GM18507 (cell line): ENCODE measurements at places on chromosomes 2 and 18.
A peak's percentile ranks its signal among the peaks of the same experiment; 100 is the strongest.

DNA sequence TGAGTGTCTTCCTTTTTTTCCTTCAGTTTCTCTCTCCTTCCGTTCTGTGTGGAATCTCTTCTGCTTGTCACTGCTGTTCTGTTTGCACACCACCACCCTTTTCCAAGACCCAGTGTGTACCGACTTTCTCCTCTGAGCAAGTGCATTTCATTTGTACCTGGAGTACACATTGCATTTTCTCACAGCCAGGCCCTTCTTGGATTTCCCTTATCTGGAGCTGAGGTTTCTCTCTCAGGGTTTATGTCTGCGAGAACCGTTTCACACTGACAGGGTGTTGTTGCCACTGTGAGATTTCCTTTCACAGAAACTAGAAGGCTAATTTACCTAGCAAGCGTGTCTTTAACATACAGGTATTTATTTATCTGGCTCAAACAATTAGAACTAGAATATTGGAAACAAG lies 26.2 kb downstream of the NCOA1 start:
- no peak for DNase-seq

DNA sequence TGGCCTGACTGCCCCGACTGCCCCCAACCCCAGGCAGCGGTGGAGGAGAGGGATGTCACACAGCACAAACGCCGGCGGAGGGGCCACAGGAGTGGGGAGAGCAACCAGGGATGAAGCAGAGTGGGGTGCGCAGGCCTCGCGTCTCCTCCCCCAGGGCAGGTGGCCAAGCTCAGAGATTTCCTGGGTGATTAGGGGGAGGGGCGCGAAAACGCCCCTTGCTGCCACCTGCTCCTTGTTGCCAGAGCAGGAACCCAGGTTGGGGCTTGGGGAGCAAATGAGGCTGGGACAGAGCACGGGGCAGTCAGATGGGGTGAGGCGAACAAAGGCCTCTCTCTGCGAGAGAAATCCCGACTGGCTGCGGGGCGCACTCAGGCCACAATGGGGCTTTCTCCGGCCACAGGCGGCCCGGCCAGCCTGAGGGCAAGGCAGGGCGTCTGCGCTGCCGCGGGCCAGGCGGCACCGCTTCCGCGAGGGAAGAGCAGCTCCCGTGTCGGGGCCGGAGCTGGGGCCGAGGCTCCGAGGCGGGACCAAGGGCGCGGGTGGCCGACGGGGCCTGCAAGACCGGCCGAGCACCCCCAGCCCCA lies 11.5 kb downstream of the TEX44 start:
- DNase-seq = no peak

- DNase-seq = no peak
These were observed 45.1 kb downstream of the RHOB start for GRCh38 chr2:20491739-20492531.

DNA sequence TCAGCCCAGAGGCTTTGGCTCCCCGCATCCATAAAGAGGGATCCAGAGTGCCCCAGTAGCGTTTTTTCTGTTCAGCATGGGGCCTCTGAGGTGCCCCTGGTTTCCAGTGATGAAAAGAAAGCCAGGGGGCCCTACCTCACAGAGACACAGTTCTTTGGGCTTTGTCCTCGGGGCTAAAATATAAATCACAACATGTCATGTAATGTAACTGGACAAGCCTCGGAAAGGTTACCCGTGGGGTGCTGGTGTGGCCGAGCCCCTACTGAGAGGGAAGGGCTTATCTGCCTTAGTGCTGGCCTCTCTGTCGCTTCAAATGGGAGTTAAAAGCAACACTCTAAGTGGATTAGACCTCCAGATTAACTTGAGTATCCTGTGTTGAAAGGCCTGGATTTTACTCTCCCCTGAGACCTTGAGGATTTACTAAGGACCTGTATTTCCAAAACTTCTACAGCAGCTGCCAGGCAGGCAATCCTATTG lies 251.6 kb upstream of the APCDD1 start:
- DNase-seq = no peak

DNA sequence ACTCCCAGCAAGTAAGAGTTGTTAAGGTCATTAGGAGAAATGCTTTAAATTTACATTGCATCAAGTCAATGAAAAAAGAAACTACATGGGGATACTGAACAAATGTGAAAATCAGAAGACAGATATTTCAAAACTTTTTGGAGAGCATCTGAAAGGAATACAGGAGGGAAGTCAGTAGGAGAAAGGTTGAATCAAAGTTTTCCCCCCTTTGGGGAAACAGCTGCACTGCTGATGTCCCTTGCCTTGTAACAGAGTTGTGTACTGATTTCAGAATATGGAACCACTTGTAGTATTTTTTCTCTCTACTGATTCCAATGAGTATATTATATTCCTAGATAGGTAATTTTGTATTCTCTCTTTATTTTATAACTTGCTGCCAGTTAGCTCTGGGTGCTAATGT lies 592.5 kb upstream of the ZEB2 start:
- no peak for DNase-seq

GRCh38 chr2:223815186-223815883 lies 22.0 kb downstream of the AP1S3 start:
- no peak for DNase-seq

GRCh38 chr18:42929181-42929580 lies 186.3 kb downstream of the RIT2 start:
- no peak for DNase-seq

- DNase-seq = no peak
These were observed 45.5 kb upstream of the SCN7A start for GRCh38 chr2:166539340-166540162.

DNA sequence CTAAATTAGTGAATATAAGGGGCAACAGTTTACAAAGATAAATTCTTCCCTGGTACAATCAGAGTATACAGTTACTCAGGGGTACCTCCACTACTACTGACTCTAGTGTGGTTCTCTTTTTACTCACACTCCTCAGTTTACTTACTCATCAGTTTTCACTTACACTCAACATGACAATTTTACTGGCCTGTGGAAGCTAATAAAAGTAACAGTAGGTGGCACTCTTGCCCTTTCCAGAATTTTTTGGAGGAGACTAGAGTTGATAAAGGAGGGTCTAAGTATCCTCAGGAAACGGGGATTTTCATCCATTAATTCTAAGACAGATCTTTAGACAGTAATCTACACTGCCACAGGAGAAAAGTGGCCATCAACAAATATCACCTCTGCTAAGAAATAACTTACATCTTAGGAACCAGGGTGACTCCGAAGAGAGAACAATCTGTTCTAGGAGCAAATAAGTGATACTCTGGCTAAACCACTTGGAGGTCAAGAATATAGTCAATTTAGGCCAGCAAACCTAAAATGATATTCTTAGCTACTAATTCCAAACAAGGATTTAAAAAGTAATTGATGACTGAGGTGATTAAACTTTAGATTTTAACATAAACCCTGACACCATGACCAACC lies 61.3 kb downstream of the ATL2 start:
- peak; percentile 18 for DNase-seq

- DNase-seq = no peak
These were observed 88.5 kb downstream of the RTTN start for GRCh38 chr18:70116949-70117348.

GRCh38 chr18:58263055-58263957 lies 219.3 kb downstream of the NEDD4L start:
- no peak for DNase-seq

DNA sequence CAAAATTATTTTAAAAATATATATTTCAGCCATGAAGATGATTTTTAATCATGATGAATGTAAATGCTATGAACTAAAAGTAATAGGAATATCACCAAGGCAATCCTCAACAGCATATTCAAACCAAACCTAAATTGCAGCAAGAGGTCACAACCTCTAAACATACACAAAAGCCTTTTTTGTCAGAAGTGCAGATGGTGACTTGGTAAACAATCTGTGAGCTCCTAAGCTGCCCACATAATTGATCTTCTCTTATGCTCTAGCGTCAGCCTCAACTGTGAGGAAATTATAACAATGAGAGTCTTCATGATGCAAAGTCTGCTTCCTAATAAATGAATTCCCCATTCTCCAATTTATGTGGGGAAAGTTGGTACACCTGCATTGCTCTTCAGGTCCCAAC lies 113.2 kb downstream of the TSN start:
- DNase-seq = no peak

DNA sequence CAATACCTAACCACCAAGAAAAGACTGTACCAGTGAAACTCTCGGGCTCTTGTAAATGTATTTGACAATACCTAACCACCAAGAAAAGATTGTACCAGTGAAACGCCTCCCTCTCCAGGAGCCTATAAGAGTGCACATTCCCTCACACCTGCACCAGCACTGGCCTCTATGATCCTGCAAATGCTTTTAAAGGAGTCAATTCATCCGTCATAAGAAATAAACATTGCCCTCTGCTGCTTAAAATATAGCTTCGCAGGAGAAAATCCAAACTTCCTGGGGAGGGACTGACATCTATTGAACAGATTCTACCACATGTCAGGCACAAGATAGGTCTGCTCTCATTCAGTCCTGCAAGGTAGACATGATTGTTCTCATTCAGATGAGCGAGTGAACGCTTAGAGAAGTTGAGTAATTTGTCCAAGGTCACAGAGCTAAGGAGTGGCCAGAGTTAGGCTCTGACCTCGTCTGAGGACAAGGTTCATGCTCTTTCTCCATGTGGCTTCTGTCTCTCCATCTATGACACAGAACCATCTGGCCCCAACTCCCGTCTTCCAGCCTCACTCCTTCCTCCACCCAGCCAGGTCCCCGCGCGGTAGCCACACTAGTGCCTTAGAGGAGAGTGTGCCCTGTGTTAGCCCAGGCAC lies 38.7 kb downstream of the MCFD2 start:
- DNase-seq = no peak

DNA sequence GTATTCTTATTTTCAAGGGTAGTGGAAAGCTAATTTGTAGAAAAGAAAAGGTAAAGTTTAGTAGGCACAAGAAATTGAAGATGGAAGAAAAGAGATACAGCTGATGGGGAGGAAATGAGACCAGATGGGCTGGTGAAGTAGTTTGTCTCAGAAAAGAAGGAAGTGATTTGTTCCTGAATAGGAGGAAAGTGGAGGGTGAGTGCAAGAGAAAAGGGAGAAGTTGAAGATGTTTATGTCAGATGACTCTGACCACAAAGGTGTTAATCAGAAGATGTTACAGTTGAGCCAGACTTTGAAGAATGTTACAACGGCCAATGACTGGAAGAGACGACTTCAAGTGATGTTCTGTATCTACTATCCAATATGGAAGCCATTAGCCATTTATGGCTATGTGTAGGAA lies 21.2 kb downstream of the ZSCAN30 start:
- no peak for DNase-seq

- no peak for DNase-seq
These were observed 42.1 kb downstream of the PXDN start for GRCh38 chr2:1702186-1702565.

GRCh38 chr18:47729356-47729755 lies 201.1 kb downstream of the SMAD2 start:
- no peak for DNase-seq

GRCh38 chr2:215019085-215019484 lies 119.3 kb downstream of the ABCA12 start:
- DNase-seq = no peak

GRCh38 chr2:189570570-189571031 lies 10.0 kb downstream of the SLC40A1 start:
- DNase-seq = no peak

DNA sequence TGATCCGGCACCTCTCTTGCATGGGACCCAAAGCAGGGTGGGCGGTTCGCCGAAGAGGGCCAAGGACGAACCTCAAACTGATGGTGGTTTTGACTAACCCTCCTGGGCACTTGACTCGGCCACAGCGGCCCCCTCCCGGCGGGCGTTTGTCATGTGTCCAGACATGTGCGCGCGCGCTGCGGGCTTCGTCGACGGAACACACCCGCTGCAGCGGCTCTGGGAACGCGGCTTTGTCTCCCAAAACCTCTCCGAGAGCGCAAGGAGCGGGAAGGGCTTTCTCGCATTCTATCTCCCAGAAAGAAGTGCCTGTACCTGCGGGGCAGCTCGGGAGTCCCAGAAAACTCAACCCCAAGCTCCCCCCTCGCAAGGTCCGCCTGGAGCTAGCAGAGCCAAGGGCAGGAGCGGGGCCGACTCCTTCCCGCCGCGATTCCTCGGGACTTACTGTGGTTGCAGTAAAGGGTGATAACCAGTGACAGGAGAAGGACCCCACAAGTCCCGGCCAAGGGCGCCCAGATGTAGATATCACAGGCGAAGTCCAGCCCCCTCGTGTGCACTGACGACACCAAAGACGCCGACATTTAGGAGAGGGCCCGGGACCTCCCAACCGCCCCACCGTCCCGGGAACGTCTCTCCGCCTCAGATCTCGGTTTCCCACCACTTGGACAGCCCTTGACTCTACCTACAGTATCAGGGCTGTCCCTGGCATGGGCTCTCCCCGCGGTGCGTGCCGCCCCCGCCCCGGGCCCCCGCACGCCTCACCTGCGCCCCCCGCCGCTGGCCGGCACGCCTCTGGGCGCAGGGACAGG lies 1.6 kb downstream of the CD8A start:
- DNase-seq = no peak

DNA sequence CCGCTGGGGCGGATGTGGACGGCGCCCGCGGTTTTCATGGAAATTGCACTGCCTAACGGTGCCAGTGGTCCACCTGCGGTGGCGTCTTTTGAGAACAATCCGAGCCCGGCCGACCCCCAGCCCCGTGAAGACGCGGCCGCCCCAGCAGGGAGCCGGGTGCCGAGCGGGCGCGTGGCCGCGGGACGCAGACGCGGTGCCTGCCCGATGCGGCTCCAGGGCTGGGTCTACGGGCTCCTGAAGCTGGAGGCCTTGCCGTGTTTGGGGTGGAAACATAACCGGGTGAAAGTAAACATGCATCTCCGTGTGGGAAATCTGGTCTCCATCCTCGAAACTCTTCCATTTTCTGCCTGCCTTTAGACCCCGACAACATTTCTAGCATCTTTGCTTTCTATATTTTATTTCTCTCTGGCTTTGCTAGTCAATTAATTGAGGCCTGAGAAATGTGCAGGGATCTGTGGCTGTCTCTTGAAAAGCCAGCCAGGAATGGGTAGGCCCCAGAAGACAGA lies 572 bp downstream of the INPP4A start:
- DNase-seq = no peak

DNA sequence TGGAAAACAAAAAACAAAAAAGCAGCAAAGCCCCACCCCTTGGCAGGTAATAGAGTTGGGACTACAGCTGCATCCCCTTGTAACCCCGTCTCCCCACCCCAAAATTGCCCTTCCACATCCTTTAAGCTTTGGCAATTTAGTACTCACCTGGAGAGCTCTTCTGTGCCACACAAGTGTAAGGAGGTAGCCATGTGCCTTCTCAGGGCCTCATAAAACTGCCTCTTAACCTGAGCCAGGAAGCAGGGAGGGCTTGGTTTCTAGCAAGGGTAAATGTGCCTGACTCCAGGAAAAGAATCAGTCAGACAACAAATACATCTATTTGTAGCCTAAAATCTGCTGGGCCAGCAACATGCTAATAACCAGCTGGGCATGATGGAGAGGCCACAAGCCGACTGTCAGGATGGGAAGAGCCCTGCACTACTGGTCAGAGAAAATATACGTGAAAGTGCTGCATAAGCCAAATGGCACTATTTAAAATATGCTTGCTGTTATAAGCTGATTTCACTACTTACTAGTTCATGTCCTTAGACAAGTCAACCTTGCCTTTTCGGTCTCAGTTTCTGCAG lies 46.3 kb downstream of the NOP58 start:
- DNase-seq = no peak

- DNase-seq = no peak
These were observed 160.1 kb downstream of the TWIST2 start for GRCh38 chr2:239008004-239008403.

- DNase-seq = no peak
These were observed 100.9 kb downstream of the SPRED2 start for GRCh38 chr2:65331336-65332025.
